BE2C (cell line): ENCODE measurements at places on chromosomes 16 and 17.
A peak's percentile ranks its signal among the peaks of the same experiment; 100 is the strongest.

DNA sequence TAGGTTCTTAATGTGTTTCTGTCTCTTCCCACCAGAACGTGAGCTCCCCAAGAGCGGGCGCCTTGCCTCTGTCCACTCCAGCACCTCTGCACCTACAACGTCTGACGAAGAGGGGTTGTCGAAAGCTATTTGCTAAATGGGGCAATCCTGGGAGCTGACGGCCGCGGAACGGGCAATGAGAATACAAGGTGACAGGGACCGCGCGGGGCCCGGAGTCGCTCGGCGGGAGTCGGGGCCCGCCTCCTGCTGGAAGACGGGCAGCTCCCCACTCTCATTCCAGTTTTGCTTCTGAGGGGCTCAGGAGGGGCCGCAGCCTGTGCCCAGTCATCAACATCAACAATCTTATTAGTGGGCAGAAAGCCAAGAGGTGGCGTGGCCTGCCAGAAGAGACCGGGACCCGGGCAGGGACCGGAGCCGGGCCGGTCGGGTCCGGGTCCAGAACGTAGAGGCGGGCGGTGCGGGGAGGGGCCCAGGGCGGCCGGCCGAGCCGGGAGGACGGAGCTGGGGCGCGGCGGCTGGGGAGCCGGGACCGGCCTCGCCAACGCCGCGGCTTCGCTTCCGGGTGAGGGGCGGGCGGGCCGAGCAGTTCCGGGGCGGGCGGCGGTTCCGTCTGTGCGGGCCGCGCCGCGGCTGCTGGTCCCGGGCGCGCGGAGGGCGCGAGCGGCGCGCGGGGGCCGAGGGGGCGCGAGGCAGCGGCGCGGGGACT lies at the start of gene MOSMO:
TSS of gene MOSMO (plus strand) at position 603 of the 706 bp plus-strand sequence. CDS start 191 bp downstream, outside the sequence.
- DNase-seq = peak; percentile 74

- no peak for DNase-seq
Observed at GRCh38 chr17:45388604-45389325, 43.9 kb downstream of the ARHGAP27 start.

DNA sequence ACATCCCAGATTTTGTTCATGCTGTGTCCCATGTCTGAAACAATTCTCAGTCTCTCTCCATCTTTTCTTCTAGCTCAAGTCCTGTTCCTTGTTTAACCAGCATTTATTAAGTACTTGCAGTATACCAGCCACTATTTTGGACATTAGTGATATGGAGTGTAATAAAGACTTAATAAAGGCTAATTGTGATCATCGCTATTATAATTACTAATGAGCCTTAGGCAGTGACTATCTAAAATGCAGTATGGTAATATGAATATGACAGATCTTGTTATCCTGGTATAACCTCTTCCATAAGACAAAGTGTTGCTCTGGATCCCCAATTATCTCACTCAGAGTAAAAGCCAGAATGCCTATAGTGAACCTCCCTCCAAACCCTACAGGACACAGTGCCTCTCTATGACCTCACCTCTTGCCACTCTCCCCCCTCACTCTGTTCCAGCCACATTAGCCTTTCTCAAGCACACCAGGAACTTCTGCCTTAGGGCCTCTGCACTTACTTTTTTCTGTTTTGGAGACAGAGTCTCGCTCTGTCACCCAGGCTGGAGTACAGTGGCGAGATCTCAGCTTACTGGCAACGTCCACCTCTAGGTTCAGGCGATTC lies 1.8 kb upstream of the FLOT2 start:
- no peak for DNase-seq

DNA sequence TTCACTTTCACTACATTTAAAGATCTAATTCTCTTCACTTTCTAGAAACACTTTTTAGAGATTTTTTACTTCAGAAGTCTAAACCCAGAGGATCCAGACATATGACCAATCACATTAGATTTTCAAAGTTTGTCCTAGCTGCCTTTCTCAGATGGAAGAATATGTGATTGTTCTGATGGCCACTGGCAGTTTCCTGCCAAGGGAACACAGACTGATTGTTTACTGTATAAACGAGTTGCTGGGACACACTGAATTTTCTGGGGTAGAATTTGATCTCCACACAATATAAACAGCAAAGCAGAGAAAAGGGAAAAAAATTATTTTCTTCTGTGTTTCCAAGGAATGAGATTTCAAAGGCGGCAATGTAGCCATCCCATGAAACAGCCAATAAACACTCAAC lies 480.0 kb downstream of the TOX3 start:
- DNase-seq = no peak
